ENCODE measurements at places on chromosomes 1 and 21.

GRCh38 chr1:177360791-177361190 is 190.0 kb downstream of the BRINP2 start:
- no peak for DNase-seq

DNA sequence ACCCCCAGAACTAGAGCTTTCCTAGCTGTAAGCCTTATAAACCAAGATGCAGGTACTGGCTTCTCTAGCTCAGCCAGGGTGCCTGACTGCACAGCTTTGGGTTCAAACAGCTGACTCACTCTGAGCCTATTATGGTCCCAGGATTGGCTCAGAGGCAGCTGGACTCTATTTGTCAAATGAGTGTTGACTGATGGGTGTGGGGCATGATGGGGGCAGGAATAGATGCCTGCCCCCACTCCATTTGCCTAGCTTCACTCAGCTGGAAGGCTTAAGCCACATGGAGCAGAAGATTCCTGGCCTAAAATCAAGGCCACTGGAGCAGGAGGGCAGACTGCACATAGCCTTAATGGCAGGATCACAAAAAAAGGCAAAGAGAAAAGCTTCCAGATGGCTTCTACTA is 90.5 kb downstream of the PIK3R3 start:
- DNase-seq, result no peak

DNA sequence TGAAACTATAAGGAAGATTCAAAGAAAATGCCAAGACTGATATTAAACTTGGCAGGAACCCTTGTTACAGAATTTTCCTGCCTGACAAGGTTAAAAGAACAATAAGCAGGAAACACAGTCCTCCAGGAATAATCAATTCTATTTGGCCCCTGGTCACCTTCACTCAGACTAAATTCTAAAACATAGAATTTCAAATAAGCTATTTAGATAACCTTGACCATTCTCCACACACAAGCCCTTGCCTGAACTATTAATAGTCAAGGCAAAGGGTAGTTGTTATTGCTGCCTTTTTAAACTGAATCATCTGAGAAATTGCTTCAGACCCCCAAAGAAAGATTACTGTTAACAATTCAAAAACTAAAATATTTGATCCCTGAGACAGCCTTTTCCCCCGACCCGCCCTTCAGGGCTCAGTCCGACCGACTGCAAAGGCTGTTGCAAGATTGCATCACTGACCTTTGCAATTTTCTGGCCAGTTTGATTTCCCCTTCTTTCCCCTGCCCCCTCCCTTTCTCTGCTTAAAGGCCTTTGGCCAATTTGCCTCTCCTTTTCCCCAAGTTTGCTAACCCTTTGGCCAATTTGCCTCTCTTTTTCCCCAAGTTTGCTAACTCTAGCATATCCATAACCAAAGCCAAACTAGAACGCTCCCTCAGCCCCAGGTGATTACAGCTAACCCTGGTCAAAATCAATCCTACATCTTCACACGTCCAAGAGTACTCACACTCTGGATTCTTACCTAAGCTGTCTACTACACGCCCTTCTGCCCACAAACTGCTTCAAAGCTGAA is 1.4 kb upstream of the G0S2 start:
- peak; percentile 83 for DNase-seq

DNA sequence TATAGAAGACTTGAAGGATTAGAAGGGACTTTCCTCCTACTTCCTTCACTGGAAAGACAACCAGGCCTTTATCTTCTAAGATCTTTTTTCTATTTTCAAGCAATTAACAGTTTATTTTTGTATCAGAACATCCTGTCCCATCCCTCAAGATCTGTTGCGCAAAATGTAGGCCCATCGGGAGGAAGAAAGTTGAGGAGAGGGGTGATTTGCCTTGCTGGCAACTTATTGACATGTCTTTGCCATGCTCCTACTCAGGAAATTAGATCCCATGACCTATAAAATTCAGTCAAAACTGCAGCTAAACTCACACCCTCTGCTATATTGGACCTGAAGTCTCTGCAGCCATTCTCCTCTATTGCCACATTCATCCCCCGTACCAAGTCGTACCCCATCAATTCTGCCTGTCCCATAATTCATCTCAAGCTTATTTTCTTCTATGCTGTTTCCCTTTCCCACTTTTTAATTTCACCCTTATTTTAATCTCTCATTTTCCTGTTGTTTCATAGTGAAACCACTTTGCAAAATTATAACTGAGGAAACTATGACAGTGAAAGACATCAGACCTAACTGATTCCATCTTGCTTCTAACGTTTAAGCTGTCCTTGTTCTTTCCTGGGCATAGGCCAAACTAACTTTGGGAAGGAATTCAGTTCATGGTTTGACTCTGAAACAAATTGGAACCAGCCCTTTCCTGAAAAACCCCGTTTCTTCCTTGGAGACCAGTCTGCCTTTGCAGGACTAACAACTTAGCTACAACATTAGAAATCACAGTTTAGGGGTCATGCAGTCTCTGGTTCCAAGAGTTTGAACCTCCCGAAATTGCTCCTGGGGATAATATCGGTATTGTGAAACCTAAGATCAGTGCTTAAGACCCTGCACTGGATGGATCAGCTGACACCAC is 195.7 kb upstream of the PTBP2 start:
- DNase-seq, result no peak

- no peak for DNase-seq
Observed at GRCh38 chr1:236308827-236309226, 27.1 kb upstream of the ERO1B start.

DNA sequence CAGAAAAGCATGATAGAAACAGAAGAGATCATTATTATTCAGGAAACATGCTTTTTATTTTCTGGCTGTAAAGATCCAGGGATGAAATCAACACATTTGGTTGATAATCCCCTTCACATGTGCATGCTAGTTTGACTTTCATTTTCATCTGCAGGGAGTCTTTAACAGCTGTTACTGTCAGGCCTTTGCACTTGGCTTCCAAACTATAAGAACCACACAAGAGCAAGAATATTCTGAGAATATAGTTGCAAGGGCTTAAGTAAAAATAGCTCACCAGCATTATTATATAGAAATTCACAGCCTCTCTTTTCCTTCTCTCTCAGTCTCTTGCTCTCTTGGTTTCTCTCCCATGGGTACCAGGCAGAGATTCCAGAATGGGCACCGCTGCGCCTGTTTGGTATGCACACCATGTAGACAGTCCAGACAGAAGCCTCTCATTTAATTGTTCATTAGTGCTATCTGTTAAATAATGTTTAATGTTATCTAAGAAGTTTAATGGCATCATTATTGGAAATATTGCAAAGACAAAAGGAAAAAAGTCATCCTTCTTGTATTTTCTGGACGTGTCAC is 622.3 kb upstream of the PLXNA2 start:
- no peak for DNase-seq

- DNase-seq, result no peak
Observed at GRCh38 chr1:162701286-162701685, 69.0 kb downstream of the DDR2 start.

DNA sequence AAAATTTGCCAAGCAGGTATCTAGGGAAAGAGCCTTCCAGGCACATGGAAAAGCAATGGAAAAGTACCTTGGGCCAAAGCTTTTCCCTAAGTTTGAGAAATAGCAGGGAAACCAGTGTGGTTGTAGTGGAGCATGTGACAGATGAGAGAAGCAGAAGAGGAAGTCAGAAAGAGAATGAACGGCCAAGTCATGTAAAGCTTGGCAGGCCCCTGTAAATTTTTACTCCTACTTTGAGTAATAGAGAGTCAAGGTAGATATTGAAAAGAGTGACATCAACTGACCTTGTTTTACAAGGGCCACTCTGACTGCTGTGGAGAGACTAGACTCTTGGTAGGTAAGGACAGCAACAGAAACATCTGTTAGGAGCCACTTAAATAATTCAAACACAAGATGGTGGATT is 180.9 kb upstream of the PRMT6 start:
- no peak for DNase-seq

DNA sequence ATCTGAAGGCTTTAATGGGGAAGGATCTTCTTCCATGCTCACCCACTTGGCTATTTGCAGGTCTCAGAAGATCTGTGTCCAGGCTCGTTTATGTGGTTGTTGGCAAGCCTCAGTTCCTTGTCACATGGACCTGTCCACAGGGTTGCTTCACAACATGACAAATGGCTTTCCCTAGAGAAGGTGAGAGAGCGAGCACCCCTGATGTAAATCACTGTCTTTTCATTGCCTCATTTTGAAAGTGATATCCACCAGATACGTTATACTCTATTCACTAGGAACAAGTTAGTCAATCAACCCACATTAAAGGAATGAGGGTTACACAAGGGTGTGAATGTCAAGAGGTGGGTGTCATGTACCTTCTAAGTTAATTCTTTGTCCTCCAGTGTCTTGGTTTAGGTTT is 433.3 kb downstream of the RPS6KC1 start:
- DNase-seq, result no peak

Data from inflammatory macrophage treated with lipopolysaccharide for 1 hour (primary cell).